NCI-H2171 (cell line): ENCODE measurements at places on chromosomes 7 and 10.

- DNase-seq, result no peak
These were observed 7.8 kb upstream of the ZNF33B start for GRCh38 chr10:42646214-42646613.

GRCh38 chr10:71740069-71740653 is 20.6 kb upstream of the C10orf105 start:
- no peak for DNase-seq

DNA sequence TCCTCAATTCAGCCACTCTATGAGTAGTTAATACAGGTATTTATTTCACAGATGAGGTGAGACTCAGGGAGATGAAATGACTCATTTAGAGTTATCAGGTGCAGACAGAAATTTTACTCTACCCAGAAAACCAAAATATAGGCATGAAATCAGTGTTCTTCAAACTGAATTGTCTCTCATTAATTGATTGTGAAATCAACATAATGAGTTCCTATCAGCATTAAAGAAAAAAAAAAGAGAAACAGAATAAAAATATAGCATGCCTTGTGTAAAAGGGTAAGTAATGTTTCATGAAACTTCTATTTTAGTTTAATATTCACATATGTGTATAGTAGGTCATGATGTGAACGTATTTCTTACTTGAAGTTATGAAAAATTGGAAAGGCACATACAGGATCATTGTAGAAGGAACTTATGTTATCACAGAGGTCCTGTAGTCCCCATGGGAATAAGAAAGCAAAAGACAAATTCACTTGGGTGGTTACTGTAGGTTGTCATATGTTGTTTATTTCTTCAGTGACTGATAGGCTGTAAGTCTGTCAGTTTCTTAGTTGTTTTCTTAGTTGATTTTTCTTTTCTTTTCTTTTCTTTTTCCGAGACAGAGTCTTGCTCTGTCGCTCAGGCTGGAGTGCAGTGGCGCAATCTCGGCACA is 47.5 kb downstream of the KAT6B start:
- DNase-seq, result no peak

- DNase-seq, result no peak
These were observed 61.4 kb downstream of the ABI1 start for GRCh38 chr10:26799342-26799741.

GRCh38 chr7:44064791-44065430 is 456 bp downstream of the PGAM2 start:
- DNase-seq, result no peak

DNA sequence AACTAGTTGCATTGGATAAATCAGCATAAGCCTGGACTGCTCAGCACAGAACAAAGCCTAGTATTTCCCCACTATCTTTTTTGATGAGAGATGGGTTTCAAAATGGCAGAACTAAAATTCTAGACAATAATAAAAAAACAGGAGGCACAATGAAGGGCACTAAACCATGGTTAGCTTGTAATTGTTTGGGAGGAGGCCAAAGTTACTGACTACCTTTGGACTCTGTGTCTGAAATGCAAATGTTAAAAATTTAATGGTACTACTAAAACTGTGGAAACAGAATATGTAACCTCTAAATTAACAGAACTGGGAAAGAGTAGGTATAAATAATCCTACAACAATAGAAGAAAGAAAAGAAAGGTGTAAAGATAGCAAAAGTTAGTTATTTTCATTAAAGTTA is 13.0 kb downstream of the ADAM12 start:
- DNase-seq, result no peak

DNA sequence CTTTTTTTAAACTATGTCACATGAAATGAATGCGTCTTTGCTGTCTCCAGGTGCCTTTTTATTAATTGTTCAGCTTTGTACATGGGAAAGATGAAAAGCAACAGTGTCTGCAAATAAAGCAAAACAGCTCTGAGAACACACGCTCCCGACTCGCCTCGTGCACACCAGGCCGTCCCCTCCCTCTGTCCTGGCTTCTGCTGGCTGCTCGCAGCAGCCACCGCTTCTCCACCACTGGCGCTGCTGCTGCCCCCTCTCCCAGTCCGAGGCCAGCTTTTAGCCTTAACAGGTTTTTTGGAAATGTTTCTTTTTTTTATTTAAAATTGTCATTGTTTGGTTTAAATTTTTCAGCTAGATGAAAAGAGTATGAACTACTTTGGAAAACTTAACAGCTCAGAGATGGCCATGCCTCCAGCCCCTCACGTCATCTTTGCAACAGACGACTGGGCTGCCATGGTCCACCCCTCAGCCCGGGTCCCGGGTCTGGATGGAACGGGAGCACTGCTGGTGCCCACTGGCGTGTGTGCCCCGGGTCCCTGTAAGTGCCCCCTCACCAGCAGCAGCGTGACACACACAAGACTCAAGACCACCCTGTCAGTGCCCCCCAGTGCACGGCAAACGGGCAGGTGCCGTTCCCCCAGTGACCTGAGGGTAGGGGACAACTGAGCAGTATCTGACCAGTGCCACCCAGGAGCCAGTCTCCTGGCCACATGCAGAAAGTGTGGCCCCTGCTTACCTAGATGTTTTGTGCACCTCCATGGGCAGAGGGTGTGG is 415.6 kb upstream of the FOXK1 start:
- DNase-seq, result no peak

DNA sequence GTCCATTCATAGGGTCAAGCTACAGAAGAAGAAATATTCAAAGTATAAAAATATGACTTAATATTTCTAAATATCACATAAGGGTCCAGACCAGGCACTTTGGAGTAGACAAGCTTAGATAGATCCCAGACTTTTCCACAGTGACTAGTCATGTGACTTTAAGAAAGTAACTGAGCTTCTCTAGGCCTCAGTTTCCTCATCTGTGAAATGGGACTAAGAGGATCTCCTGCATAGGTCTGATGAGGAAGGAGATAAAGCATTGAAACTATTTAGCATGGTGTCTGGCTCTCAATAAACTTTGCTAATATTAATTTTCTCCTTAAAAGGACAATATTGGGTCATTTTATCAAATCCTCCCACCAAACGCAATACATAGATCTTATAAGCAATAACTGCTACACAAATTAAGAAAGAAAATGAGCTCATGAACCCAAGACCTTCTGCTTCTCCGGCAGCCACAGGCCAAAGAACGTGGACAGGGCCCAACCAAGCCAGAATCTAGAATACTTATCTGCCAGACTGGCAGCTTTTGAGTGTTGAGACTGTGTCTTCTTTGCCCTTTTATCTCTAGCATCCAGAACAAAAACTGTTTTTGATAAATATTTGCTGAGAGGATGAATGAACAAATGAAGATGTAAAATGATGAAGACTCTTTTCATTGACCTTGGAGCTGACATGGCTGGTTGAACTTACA is 1.6 kb upstream of the TARP start:
- DNase-seq, result no peak

- DNase-seq, result peak; percentile 28
These were observed 9.2 kb downstream of the CPA2 start for GRCh38 chr7:130275826-130276297.

- DNase-seq, result no peak
These were observed 86.1 kb upstream of the IGFBP3 start for GRCh38 chr7:46007194-46007593.
